Stimulated activated CD8-positive, alpha-beta memory T cell treated with anti-CD3 and anti-CD28 coated beads, Interleukin-12 subunit alpha, Interleukin-12 subunit beta, amount 100 ng/mL, for 1 hour (primary cell): ENCODE measurements at places on chromosomes 2 and 18.

GRCh38 chr2:197704434-197705120 is 592 bp upstream of the MARS2 start:
- no peak for DNase-seq

DNA sequence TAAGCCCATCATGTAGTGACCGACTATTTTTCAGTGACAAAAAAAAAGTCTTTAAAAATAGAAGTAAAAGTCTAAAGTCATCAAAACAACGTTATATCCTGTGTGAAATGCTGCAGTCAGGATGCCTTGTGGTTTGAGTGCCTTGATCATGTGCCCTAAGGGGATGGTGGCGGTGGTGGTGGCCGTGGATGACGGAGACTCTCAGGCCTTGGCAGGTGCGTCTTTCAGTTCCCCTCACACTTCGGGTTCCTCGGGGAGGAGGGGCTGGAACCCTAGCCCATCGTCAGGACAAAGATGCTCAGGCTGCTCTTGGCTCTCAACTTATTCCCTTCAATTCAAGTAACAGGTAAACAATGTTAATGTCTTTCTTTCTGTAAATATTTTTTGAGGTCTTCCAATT is at the start of gene CD28:
Gene CD28 (plus strand): TSS at position 237 of the 400 bp plus-strand sequence. CDS start 58 bp downstream, at position 295.
- peak; percentile 68 for DNase-seq

GRCh38 chr2:129762386-129763189 is 216.9 kb upstream of the RAB6C start:
- DNase-seq = no peak

DNA sequence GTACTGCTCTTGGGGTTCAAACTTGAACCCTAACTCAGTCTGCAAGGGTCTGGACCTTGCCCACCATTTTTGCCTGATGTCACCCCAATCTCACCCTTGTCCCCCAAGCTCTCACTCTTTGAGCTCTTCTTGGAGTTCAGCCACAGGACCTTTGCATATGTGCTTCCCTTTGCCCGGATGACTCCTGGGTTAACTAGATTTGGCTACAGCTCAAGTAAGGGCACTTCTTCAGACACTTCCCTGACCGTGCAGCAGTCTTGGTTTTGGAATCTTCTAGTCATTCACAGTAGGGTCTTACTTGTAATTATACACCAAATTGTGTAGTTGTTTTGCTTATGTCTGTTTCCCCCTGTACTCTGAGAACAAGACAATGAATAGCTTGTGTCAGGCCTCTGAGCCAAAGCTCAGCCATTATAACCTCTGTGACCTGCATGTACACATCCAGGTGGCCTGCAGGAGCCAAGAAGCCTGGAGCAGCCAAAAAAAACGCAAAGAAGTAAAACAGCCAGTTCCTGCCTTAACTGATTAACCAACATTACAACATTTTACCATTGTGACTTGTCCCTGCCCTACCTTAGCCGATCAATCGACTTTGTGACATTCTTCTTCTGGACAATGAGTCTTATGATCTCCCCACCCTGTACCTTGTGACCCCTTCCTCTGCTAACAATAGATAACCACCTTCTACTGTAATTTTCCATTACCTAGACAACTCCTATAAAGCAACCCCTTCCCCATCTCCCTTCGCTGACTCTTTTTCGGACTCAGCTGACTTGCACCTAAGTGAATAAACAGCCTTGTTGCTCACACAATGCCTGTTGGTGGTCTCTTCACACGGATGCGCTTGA is 1.0 kb upstream of the MOGAT1 start:
- no peak for DNase-seq

DNA sequence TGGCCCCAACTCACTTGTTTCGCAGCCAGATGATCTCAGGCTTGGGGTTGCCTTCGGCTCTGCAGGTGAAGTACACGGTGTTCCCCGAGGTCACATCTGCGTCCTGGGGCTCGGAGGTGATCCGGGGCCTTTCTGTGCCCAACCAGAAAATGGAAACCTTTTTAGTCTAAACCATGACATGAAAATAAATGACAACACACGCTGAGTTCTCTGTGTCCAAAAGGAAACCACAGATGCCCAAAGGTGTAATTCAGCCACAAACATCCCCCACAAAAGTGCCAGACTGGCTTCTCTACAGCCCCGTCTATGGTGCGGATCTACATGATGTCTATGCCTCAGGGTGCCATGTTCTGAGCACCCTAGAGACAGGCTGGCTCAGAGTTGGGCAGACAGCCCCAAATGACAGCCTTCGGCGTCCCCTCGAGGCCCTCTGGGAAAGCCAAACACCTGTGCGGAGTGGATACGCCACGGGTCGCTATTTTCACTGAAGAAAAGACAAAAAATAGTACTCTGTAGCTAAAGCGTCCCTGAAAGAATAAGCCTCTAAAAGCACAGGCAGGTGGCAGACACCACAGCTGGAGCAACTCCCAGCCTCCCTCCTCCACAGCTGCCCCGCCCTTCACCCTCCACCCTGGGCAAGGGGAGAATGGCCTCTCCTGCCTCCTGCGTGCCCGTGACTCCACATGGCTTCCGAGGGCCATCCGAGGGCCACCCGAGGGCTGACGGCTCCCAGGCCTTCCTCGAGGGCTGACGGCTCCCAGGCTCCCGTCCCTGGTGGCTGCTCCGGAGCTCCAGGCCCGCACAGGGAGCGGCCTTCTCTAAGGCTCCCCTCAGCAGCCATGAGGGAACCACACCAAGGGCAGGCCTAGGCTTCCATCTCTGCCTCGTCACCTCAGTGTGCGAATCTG is 67.1 kb downstream of the PXDN start:
- no peak for DNase-seq

DNA sequence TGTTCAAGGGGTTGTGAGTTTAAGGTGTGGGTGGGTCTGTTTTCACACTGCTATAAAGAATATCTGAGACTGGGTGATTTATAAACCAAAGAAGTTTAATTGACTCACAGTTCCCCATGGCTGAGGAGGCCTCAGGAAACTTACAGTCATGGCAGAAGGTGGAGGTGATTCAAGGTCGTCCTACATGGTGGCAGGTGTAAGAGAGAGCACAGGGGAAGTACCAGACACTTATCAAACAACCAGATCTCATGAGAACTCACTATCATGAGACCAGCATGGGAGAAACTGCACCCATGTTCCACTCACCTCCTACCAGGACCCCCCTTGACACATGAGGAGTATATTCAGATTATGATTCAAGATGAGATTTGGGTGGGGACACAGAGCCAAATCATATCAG is 38.0 kb downstream of the RHBDD1 start:
- no peak for DNase-seq

- no peak for DNase-seq
These were observed 33.6 kb upstream of the RND3 start for GRCh38 chr2:150520887-150521664.

- no peak for DNase-seq
These were observed 17.4 kb upstream of the PAIP2B start for GRCh38 chr2:71244302-71244660.

GRCh38 chr2:52107124-52107523 is 1075.2 kb upstream of the NRXN1 start:
- no peak for DNase-seq

GRCh38 chr18:39655341-39655740 is 2089.7 kb upstream of the CELF4 start:
- DNase-seq = no peak
